ENCODE measurements at places on chromosomes 3 and 15.

DNA sequence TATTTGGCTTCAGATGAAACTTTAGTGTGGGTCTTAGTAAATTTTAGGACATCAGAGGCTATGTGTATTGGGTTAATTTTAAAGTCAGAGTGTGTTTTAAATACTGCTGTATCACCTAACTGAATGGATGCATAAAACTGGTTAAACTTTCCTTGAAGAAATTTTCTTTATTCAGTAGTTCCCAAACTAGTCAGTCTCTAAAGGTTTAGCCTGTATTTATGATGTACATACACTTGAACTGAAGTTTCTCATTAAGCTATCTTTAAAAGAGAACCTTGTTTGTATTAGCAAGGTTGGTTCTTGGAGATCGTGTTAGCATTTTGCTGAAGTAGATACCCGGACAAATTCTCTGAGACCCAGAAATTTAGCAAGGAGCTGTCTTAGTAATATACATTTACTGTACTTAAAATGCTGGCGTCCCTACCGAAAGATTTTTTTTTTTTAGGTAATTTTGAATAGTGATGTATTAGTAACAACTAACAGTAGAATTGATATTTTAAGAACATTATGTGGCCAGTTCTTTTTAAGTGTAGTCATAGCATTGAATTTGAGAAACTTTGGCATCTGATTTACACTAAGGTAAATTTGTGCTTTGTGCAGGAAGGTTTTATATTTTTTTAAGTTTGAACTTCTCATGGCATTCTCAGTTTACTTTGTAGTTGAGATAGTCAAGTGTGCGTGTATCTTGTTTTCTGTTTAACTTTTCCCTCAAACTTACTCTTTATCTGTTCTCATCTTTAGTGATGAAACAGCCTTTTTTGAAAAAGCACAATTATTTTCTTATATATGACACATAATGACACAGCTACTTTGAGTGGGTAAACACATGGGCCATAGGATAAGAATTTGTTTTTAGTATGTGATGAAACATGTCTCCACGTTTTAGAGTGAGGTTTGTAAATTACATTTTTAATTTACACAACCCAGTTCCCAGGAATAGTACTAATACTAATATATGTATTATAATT, 2.9 kb downstream of the DIPK2A start:
- no peak for DNase-seq

GRCh38 chr15:61500951-61501620, 272.0 kb upstream of the RORA start:
- no peak for DNase-seq

- DNase-seq = no peak
Observed at GRCh38 chr3:192816351-192816750, 89.0 kb upstream of the FGF12 start.

DNA sequence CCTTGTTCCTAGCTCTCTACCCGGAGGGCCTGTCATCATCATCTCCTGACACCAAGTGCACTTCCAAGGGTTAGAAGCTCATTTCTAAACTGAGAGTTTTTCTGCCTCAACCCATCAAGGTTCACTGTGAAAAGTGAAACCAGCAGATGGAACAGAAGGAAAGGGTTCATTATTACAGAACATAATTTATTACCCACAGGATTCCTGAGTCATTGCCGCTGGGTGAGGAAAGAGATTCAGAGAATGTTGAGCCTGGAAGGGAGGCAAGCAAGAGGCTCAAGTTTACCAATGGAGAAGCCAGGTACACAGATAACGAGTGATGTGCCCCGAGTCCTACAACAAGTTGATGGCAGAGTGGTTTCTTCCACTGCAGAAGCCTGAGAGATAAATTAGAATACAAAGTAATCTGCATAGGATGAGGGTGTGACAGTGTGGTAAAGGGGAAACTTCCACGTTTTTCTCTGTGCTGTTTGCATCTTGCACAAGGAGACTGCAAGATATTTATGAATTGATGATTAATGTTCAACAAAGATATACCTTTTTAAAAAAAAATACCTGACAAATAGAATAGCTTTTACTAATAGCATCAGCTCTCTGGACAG, 80.5 kb upstream of the SETMAR start:
- no peak for DNase-seq

DNA sequence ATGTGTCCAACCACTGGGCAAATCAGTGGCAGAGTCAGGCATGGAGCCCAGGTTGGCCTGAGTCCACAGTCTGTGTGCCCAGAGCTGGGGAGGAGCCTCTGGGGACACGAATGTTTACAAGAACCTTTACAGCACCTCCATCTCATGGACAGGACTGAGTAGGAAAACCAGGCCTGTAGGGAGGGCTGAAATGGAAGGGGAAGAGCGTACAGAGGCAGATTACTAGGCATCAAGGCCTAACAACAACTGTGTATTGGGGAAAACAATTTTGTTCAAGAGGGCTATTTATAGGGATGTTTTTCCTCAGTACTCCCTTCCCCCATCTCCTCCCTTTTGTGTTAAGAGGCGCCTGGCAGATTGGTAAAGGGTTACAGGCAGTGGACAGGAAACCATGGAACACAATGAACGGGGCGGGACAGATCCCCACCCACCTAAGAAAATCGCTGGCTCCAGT, 15.1 kb upstream of the ARHGAP31 start:
- no peak for DNase-seq

- no peak for DNase-seq
Observed at GRCh38 chr3:148651549-148651948, 46.2 kb upstream of the AGTR1 start.

- DNase-seq = no peak
Observed at GRCh38 chr3:99625237-99625622, 13.2 kb upstream of the COL8A1 start.

DNA sequence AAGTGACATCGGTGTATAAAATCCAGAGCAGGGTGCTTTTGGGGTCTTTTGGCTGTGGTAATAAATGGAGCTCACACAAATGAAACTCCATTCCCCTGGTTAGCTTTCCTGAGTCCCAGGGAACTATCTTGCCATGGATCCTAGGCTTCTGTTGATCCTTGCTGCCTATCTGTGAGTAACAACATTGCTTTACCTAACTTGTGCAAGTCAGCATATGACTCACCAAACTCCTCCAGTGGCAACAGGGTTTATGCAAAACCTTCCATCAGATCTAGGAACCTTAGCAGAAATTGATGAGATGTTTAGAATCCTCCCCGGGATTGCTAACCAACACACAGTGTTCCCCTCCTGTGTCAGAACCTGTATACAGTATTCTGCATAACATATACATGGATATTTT, 105.4 kb downstream of the SCAPER start:
- DNase-seq = no peak

GRCh38 chr3:99384596-99384995, 253.8 kb upstream of the COL8A1 start:
- no peak for DNase-seq

- DNase-seq = no peak
Observed at GRCh38 chr3:151265866-151266265, 12.5 kb downstream of the P2RY14 start.

DNA sequence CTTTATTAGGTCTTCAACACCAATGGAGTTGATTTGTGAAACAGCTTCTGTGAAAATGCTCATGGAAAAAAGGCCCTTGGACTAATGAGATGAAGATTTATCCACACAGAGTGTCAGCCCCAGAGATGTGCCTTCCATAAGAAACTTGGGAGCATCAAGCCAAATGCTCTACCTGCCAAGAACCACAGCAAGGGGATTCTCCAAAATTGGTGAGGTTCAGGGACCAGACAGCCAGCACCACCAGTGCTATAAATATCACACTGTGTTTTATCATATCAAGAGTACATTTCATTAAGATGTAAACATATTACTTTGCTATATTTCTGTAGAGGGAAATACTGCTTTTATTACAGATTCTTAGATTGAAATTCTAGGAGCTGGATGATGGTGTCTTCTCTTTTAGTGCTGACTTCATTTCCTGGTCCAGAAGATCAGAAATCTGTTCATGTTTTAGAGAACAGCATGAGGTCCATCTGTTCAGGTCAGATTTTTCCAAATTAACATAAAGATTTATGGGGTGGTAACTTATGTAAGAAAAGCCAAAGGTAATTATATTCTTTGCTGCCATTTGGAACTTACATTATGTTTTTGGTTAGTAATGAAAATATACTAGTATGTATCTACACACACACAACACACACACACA, 17.7 kb downstream of the SLC35G2 start:
- no peak for DNase-seq

DNA sequence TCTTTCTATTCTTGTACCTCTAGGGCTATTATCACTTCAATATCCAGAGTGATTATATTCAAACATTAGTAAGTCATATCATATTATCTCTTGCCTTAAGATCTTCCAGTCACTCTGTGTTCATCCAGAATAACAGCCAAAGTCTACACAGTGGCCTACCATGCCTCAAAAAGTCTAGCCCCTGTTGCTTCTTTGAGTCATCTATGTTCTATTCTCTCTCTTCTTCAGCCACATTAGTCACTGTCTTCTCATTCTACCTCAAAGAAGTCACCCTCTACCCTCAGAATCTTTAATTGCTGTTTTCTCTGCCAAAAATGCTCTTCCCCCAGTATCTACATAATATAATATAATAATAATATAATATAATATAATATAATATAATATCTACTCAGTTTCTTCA, 356.0 kb downstream of the NLGN1 start:
- no peak for DNase-seq

DNA sequence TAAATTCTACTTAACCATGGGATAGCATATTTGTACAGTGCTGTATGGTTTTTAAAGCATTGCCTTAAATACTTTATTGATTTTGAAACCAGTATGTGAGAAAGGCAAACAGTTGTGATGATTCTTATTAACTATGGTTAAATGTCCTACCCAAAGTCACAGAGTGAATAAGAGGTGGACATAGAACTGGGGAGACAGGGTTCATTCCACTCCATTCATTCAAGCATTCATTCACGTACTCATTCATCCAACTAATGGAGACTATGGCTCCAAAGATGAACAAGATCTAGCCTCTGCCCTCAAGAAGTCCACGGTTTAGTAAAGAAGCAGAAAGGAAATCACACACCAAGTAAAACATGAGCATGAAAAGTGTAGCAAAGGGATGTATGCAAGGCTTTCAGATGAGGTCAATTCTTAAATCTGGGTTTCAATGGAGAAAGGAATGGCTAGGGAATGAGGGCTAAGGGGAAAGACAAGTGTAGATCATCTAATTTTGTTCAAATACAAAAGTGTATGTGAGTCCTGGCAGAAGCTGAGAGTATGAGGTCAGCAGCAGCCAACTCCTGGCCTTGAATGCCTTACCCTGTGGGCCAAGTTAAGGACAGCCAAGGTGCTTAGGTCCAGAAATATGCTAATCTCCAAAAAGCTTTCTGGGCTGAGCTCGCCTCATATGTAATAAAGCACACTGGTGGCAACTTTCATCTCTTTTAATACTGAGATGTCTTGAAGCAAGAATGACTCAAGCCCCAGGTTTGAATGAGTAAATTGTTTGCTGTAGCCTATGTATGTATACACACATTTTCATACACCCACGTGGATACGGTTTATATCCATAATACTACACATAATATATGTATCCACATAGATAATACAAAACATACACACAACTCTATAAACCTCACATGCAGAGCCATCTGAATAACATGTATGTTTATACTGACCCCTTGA, 4.3 kb downstream of the TNIK start:
- DNase-seq = no peak

GRCh38 chr3:37887062-37887461, 25.4 kb downstream of the CTDSPL start:
- no peak for DNase-seq

DNA sequence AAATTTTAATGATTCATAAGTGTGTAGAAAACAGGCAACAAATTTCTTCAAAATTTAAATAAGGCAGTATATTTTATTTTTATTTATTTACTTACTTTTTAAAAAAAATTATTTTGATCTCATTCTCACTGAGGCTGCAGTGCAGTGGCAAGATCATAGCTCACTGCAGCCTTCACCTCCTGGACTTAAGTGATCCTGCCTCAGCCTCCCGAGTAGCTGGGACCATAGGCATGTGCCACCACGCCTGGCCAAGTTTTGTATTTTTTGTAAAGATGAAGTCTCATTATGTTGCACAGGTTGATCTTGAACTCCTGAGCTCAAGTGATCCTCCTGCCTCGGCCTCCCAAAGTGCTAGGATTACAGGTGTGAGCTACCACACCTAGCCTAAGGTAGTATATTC, 61.2 kb upstream of the XRN1 start:
- no peak for DNase-seq

GRCh38 chr15:45116006-45116481, 1.9 kb downstream of the DUOXA2 start:
- DNase-seq = no peak

- DNase-seq = no peak
Observed at GRCh38 chr15:45468294-45468693, 54.3 kb downstream of the SLC30A4 start.

- no peak for DNase-seq
Observed at GRCh38 chr3:157294953-157295352, 135.0 kb upstream of the CCNL1 start.

- no peak for DNase-seq
Observed at GRCh38 chr3:137035631-137036030, 77.8 kb downstream of the IL20RB start.

- DNase-seq = no peak
Observed at GRCh38 chr3:102194760-102195159, 240.1 kb upstream of the ZPLD1 start.

- no peak for DNase-seq
Observed at GRCh38 chr3:134232151-134232550, 18.5 kb downstream of the RYK start.

- no peak for DNase-seq
Observed at GRCh38 chr3:23421811-23422516, 218.8 kb downstream of the UBE2E2 start.

- no peak for DNase-seq
Observed at GRCh38 chr15:53462651-53463050, 296.8 kb downstream of the WDR72 start.

GRCh38 chr3:59444294-59444671, 394.5 kb upstream of the CFAP20DC start:
- DNase-seq = no peak

- DNase-seq = no peak
Observed at GRCh38 chr3:114527036-114527644, 233.3 kb downstream of the TIGIT start.

- no peak for DNase-seq
Observed at GRCh38 chr15:81239190-81239589, 42.5 kb downstream of the IL16 start.

GRCh38 chr3:57752307-57752706, 3.8 kb upstream of the SLMAP start:
- DNase-seq = no peak

- no peak for DNase-seq
Observed at GRCh38 chr15:27077790-27078189, 106.8 kb downstream of the GABRG3 start.

- DNase-seq = no peak
Observed at GRCh38 chr3:5480190-5480589, 292.7 kb downstream of the EDEM1 start.

- no peak for DNase-seq
Observed at GRCh38 chr3:139265131-139266016, 78.4 kb upstream of the MRPS22 start.
